ENCODE measurements at places on chromosomes 11 and 22. TPM values are rescaled to one million over a fixed set of nuclear protein-coding genes. Genes with fewer than 3 reads are reported as not detected.
A peak's percentile ranks its signal among the peaks of the same experiment; 100 is the strongest.

- DNase-seq: no peak
Observed at GRCh38 chr11:100635194-100635593, 51.9 kb upstream of the ARHGAP42 start.

GRCh38 chr22:27260087-27260698, 541.4 kb downstream of the MN1 start:
- no peak for DNase-seq

DNA sequence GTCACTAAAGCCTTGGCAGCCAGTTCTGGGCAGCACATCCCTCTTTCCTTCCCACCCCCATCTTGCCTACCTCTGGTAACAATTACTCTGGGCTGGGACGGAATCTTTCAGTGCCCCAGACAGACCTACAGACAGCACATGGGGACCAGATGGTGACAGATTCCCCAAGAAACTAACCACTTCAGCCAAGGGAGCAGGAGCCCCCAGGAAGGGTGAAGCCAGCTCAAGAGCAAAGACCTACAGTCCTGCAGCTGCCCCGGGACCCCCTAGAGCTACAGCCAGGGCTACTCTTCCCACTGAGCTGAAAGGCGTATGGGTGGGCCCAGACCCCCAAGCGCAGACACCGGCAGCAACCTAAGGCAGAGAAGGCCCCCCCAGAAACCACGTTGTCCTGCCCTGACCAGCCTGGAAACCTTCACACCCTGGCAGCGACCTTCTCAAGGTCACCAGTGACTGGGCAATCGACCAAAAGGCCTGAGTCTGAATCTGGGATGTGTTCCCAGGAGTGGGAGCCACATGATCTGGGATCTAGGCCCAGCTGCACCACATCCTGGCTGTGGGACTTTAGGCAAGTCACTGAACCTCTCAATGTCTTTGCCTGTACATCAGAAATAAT, 65.8 kb downstream of the LRRC32 start:
- peak; percentile 63 for DNase-seq

GRCh38 chr22:42945736-42946135, 69.2 kb downstream of the PACSIN2 start:
- DNase-seq: no peak

Gene FADS1
- total RNA-seq: 6.9 TPM

Gene RASD2
- total RNA-seq: 10.2 TPM

Gene RBM4
- total RNA-seq: 95.4 TPM
